Stimulated activated CD8-positive, alpha-beta memory T cell treated with anti-CD3 and anti-CD28 coated beads, Interleukin-4, amount 100 ng/mL, for 1 hour (primary cell): ENCODE measurements at places on chromosomes 7 and 10.

DNA sequence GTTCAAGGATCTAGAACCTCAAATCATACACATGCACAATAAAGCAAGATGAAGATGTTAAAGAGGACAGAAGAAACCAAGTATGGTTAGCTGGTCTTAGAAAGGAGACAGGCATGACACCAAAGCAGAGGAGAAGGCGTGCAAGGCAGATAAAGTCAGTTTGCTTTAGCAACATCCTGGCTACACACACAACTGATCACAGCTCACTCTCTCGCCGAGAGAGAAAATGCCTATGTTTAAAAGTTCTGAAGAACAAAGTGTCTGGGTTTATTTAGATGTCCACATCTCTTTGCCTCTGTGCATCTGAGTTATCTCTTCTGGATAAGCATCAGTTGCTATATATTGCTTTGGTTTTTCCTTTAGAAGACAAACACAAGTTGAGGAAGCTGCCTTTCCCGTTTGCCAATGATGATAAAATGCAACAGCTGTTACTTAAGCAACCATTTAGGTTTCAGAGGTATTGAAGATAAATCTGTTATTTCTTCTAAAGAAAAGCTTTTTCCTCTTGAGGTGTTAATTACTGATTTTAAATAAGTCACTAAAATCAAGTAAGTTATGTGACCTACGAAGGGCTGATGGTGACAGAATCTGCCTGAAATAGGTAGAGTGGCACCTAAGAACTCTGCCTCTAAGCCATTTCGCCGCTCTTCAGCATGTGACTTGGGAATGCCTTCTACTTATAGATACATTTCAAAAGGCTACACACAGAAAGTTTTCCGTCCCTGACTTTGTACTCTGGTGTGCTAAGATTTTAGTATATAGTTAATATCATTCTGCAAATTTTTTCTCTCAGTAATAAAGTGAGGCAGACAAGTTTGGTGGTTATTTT is 146.2 kb upstream of the ASAH2 start:
- no peak for DNase-seq

DNA sequence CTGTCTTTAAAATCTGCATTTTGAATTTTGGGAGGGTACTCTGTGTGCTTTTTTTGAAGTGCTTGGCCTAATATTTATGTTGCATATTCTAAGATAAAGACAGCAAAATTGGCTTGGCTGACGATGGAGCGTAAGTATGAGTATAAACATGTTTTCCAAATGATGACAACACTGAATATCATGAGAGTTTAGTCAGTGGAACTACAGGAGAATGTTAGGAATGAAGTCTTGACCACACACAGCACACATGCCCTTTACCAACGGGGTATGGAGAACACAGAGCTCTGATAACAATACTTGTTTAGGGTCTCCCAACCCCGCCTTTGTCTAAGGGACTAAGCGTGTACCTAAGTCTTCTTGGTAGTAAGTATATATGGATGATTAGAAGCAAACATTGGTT is 253.9 kb upstream of the FZD8 start:
- no peak for DNase-seq

DNA sequence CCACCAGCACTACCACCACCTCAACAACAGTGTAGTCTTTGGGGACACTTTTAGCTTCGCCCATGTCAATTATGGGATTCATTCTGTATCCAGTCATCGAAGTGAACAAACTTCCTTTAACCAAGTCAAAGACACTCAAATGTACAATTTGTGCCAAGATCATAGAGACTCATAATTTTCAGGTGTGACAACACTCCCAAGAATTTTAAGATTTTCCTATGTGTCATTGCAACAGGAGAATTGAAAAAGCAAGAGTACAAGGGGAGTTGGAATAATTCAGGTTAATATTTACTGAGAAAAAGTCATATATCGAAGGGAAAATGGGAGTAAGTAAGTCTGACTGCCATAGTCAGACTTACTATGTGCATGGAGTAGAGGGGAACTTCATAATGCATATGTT is 26.2 kb downstream of the PON1 start:
- no peak for DNase-seq

GRCh38 chr10:116974456-116975005 is 30.5 kb downstream of the SHTN1 start:
- DNase-seq = no peak

GRCh38 chr10:131311661-131312477 is at the start of gene TCERG1L:
Gene TCERG1L, minus strand, starts transcription at chr10:131311721. Its CDS starts 86 bp downstream, at chr10:131311635.
- DNase-seq = no peak

- DNase-seq = no peak
Observed at GRCh38 chr7:55775051-55775420, 87.5 kb downstream of the SEPTIN14 start.

GRCh38 chr10:62052276-62052675 is 150.8 kb downstream of the ARID5B start:
- DNase-seq = no peak

- DNase-seq = no peak
Observed at GRCh38 chr7:27784399-27785053, 44.6 kb downstream of the TAX1BP1 start.

DNA sequence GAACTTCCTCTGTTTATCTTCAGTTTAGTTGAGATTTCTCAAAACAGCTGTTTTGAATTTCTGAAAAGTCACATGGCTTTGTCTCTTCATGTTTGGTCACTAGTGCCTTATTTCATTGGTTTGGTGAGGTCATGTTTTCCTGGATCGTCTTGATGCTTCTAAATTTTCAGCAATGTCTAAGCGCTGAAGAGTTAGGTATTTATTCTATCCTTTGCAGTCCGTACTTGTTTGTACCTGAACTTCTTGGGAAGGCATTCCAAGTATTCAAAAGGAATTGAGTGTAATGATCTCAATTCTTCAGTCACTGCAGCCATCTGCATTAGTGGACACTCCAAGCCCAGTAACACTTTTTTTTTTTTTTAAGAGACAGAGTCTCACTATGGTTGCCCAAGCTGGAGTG is 67.7 kb downstream of the HERC4 start:
- DNase-seq = no peak

DNA sequence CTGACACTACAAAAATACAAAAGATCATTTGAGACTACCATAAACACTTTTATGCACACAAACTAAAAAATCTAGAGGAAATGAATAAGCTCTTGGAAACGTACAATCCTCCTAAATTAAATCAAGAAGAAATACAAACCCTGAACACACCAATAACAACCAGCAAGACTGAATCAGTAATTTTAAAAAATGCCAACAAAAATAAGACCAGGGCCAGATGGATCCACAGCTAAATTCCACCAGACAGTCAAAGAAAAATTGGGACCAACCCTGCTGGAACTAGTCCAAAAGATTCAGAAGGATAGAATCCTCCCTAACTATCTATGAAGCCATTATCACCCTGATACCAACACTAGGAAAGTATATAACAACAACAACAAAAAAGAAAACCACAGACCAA is 277.4 kb downstream of the AGMO start:
- no peak for DNase-seq

GRCh38 chr7:134453518-134453917 is 5.4 kb downstream of the AKR1B1 start:
- no peak for DNase-seq

DNA sequence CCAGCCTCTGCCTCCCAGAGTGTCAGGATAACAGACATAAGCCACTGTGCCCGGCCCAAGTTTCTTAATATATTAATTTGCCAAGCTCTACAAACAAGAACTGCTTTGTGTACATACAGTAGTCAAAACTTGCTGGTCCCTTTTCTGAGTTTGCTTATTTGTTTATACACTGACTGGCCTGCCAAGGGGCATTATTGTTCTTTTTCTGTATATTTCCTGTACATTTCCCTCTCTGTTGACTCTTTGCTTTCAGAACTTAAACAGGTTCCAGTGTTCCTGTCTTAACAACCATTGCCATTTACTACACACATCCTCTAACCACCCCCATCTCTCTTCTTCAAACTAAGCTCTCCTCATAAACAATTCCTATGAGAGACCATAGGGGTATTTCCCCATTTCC is 61.5 kb upstream of the RPA3 start:
- DNase-seq = no peak

DNA sequence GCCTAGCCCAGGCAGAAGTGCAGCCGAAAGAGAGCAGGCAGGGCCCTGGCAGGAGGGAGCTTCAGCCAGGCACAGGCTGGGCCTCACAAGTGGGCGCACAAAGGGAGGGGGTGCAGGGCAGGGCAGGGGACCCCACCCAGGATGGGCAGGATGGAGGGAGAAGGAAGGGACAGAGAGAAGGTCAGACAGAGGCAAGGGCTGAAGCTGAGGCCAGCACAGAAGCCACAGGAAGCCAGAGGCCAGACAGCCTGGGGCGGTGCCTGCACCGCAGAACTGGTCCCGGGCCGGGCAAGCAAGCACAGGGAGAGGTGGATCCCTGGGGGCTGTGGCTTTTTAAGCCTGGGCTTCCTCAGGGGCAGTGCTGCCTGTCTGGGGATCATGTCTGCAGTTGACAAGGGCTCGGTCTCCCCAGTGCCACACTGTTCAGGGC is 16.7 kb downstream of the NOS3 start:
- no peak for DNase-seq

DNA sequence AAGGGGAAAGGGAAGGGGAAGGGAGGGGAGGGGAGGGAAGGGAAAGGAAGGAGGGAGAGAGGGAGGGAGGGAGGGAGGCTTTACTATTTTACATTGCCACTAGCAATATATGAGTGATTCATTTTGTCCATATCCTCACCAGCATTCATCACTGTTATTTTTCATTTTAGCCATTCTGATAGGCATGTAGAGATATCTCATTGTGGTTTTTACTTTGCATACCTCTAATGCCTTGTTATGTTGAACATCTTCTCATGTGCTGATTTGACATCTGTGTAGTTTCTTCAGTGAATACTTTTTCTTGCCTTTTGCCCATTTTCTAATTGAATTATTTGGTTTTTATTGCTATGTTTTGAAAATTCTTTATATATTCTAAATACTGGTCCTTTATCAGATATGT is 52.7 kb downstream of the GCC1 start:
- DNase-seq = no peak

DNA sequence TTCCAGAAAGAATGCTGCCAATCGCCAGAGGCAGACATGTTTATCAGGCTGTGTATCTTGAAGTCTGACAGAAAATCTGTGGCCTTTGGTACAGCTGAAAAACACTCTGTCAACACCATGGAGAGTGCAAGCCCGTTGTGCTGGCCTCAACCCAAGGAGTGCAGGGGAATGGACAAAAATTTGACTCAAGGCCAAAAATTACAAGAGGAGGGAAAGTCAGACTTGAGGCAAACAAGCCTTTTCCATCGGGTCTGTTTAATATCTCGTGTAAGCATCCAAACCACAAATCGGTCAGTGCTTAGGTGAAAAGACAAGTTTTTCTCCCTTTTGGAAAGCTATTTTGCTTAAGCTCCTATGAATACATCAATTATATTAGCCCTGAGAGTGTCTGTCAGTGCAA is 305.3 kb upstream of the NFE2L3 start:
- DNase-seq = no peak

GRCh38 chr7:30304177-30304884 is 19.9 kb downstream of the ZNRF2 start:
- DNase-seq = no peak

GRCh38 chr7:130492523-130493274 is 814 bp downstream of the MEST start:
- DNase-seq = no peak
